ENCODE measurements at places on chromosomes 4 and X.

GRCh38 chrX:11893933-11894710 is 136.1 kb downstream of the MSL3 start:
- DNase-seq = no peak

- DNase-seq = no peak
These were observed 26.4 kb downstream of the KIAA1210 start for GRCh38 chrX:119101168-119101567.

GRCh38 chr4:186809070-186809469 is 85.4 kb upstream of the FAT1 start:
- DNase-seq = no peak

GRCh38 chr4:175306436-175306835 is 388.3 kb downstream of the ADAM29 start:
- no peak for DNase-seq

GRCh38 chr4:36921476-36922216 is 322.9 kb upstream of the NWD2 start:
- DNase-seq = no peak

GRCh38 chr4:134337574-134337973 is 136.0 kb upstream of the PABPC4L start:
- no peak for DNase-seq

DNA sequence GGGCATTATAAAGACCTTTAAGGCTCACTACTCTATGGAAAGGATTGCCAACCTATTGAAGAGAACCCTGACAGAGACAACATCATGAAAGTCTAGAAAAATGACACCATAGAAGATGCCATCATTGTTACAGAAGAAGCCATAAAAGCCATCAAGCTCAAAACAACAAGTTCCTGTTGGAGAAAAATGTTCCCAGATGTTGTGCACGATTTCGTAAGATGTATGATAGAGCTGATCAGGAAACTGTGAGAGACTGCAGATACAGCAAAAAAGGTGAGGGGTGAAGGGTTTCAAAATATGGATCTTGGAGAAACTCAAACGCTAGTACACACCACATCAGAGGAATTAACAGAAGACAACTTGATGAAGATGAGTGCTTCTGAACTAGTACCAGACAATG is 53.3 kb downstream of the WDFY3 start:
- DNase-seq = no peak

- DNase-seq = no peak
These were observed 35.1 kb downstream of the ENPEP start for GRCh38 chr4:110510955-110511544.

DNA sequence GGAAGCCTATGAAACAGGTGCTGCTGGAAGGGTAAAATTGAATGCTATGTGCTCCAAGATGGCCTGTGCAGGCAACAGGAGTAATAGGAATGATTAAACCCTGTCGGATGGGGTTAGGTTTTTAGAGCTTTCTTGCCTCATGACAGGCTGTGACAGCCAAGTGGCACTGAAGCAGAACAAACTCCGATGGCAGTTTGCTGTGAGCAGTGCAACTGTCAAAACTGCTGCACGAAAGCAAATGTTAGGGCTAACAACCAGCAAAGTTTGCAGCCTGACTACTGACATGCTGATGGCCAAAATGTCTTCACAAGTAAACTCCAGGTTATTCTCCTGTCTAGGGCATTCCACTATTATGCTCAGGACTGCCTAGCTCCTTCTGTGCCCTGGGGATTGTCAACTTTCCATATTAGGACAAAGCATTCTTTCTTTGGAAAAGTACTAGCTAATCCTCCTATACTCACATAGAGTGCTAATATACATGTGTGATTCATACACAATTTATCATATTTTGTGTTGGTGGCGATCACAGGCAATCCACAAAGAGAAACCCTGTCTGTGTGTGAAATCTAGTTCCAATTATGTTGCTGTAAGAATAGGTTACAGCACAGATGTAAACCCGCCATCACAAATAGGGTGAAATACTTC is 486.6 kb upstream of the TENM3 start:
- DNase-seq = no peak

DNA sequence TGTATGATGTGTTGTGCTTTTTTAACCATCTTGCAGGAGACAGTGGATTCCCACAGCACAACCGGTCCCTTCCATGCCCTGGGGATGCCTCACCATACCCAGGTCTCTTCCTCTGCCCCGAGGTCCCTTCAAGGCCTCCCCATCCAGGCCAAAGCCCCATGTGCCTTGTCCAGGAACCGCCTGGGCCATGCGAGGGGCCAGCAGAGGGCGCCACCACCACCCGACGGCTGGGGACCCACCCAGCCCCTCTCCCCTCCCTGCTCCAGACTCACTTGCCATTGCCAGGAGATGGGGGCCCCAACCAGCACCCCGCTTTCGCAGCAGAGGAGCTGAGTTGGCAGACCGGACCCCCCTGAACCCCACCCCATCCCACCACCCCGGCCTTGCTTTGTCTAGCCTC is 485.5 kb downstream of the TRAM1L1 start:
- no peak for DNase-seq

- DNase-seq = no peak
These were observed 52.5 kb upstream of the SLC25A4 start for GRCh38 chr4:185090592-185090991.

DNA sequence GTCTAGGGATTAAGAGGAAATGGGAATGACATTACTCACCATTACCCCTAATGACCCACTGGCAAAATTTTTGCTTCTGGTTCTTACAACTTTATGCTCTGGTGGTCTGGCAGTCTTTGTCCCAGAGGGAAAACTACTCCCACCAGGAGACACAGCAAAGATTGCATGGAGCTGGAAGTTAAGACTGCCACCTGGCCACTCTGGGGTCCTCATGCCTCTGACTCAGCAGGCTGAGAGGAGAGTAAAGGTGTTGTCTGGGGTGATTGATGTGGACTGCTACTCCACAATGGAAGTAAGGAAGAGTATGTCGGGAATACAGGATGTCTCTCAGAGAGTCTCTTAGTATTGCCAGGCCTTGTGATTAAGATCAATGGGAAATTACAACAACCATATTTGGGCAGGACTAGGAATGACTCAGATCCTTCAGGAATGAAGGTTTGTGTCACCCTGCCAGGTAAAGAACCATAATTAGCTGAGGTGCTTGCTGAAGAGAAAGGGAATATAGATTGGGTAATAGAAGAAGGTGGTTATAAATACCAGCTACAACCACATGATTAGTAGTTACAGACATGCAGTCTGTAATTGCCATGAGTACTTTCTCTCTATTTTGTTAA is 215.5 kb downstream of the GPAT3 start:
- no peak for DNase-seq

DNA sequence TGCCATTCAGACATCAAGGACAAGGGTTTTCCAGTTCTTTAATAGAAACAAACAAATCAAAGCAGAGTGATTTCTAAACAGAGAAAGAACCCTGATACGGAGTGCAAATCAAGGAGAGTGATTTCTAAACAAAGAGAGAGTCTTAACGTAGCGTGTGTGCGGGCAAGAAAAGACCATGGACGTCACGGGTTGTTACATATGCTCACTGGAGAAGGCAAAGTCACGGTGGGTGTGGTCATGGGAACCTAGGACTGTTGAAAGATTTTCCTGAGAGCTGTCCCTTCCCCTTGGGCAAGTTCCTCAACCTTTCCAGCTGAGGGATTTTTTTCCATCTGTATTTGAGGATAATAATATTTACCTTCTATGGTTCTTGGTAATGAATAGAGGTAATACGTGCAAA is 95.0 kb upstream of the SLC34A2 start:
- no peak for DNase-seq

DNA sequence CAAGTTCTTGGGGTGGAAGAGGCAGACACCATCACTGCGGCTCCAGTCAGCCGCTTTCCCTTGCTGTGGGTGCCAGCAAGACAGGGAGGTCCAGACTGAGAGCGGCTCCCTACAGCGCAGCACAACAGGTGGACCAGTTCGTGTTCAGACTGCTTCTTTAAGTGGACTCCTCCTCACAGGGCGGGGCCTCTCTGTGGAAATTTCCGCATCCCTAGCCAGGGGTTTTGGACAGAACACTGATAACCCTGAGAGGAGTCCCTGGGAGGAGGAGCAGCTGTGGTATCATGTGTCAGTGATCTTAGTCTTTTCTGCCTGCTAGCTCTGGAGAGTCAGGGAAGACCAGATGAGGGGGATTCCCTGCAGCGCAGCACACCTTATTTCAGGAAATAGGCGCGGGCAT is 48.5 kb downstream of the MAGEC2 start:
- DNase-seq = no peak

GRCh38 chr4:7722766-7723387 is 216.8 kb downstream of the AFAP1 start:
- no peak for DNase-seq

DNA sequence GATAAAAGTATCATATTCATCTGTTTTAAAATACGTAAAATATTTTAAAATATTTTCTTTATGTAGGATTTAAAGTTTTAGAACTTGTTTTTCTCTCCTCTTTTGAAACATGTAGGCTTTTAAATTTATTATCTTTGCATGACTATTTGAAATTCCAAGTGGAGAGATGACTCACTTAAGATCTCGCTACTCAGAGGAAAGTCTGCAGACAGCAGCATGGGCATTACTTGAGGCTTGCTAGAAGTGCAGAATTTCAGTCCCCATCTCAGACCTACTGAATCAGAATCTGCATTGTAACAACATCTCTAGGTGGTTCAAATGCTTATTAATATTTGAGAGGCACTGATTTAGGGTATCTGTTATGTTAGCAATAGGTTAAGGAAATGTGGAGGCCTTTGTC is 225.7 kb upstream of the ARX start:
- no peak for DNase-seq

GRCh38 chrX:16559206-16559619 is 90.7 kb upstream of the S100G start:
- DNase-seq = no peak

DNA sequence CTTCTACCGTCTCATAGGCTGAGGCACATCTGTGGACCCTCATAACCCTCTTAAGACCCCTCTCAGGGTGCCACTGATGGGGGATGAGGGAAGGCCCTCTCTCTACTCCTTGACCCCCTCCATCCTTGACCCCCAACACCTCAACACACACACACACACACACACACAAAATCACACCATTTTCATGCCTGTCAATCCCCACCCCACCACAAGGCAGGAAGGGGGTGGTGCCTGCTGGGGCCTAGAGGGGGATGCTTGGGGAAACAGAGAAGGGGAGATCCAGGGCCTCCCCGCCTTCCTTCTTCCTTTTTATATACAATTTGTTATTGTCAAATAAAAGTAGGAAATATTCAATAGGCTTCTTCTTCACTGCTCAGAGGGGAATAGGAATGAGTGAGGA is 1.2 kb upstream of the EBP start:
- DNase-seq = no peak
